A549 treated with Mapracorat at 1 μM for 4 hours (cell line): ENCODE measurements at places on chromosomes 16 and 17. TPM values are rescaled to one million over a fixed set of nuclear protein-coding genes. Genes with fewer than 3 reads are reported as not detected.

Gene NLK
- total RNA-seq = 6.8 to 10.6 TPM (median 8.9 TPM) in 5 replicates

Gene HAP1
- total RNA-seq = 1.1 to 1.7 TPM (median 1.4 TPM) in 5 replicates

Gene ERI2
- total RNA-seq = 10.7 to 16.1 TPM (median 12.0 TPM) in 5 replicates

Gene BCO1
- 0.50 to 1.1 TPM (median 0.91 TPM) in 5 replicates for total RNA-seq

Gene UBALD2
- total RNA-seq = 76.2 to 129 TPM (median 117 TPM) in 5 replicates

Gene LRRC46
- total RNA-seq = 2.9 to 3.6 TPM (median 3.2 TPM) in 5 replicates

Gene SKAP1
- total RNA-seq = 0.45 TPM in 1 of 5 replicates, not detected in the others

Gene VTN
- total RNA-seq = 15.7 to 22.7 TPM (median 20.1 TPM) in 5 replicates

Gene MT1E
- total RNA-seq = not detected in 5 replicates

Gene TP53TG3C
- 0.68 to 1.0 TPM in 2 of 5 replicates, not detected in the others for total RNA-seq

Gene ADPRM
- total RNA-seq = 6.6 to 9.2 TPM (median 8.7 TPM) in 5 replicates

Gene C17orf50
- 0.21 to 0.59 TPM (median 0.34 TPM) in 4 of 5 replicates, not detected in the other for total RNA-seq

Gene C17orf107
- 0.16 to 0.48 TPM (median 0.28 TPM) in 5 replicates for total RNA-seq

Gene GLOD4
- total RNA-seq = 94.1 to 140 TPM (median 101 TPM) in 5 replicates

Gene PERCC1
- total RNA-seq = not detected in 5 replicates

Gene KIF2B
- total RNA-seq = not detected in 5 replicates

Gene SLC22A31
- 0.90 to 1.9 TPM (median 1.2 TPM) in 5 replicates for total RNA-seq

Gene OR3A3
- total RNA-seq = not detected in 5 replicates

Gene PCGF2
- 35.7 to 63.3 TPM (median 58.9 TPM) in 5 replicates for total RNA-seq

Gene CHTF18
- total RNA-seq = 14.0 to 33.1 TPM (median 24.1 TPM) in 5 replicates

Gene CD300LF
- not detected in 5 replicates for total RNA-seq

Gene MSRB1
- 34.0 to 45.3 TPM (median 40.5 TPM) in 5 replicates for total RNA-seq

Gene SCPEP1
- 39.0 to 43.2 TPM (median 39.5 TPM) in 5 replicates for total RNA-seq

Gene MYL11
- total RNA-seq = 0.65 to 0.88 TPM in 2 of 5 replicates, not detected in the others

Gene ZNF771
- 2.8 to 6.1 TPM (median 5.3 TPM) in 5 replicates for total RNA-seq

Gene SLFN13
- 3.3 to 4.3 TPM (median 3.6 TPM) in 5 replicates for total RNA-seq

Gene SOCS7
- 9.0 to 16.2 TPM (median 13.6 TPM) in 5 replicates for total RNA-seq

Gene CRISPLD2
- total RNA-seq = 2.8 to 3.5 TPM (median 3.0 TPM) in 5 replicates

Gene GUCY2D
- total RNA-seq = 0.05 to 0.39 TPM (median 0.36 TPM) in 4 of 5 replicates, not detected in the other

Gene SLFN11
- total RNA-seq = 3.3 to 7.0 TPM (median 6.5 TPM) in 5 replicates

Gene MT1B
- 0.54 to 0.70 TPM (median 0.61 TPM) in 3 of 5 replicates, not detected in the others for total RNA-seq

Gene KRT17
- total RNA-seq = 0.66 to 1.0 TPM (median 0.83 TPM) in 5 replicates

Gene C17orf100
- total RNA-seq = 1.7 to 3.5 TPM (median 2.6 TPM) in 5 replicates

Gene DOC2A
- 1.2 to 2.6 TPM (median 1.9 TPM) in 5 replicates for total RNA-seq

Gene DBF4B
- 20.0 to 28.4 TPM (median 23.0 TPM) in 5 replicates for total RNA-seq

Gene TBC1D3C
- total RNA-seq = not detected in 5 replicates

Gene KRT12
- not detected in 5 replicates for total RNA-seq

Gene HOXB1
- not detected in 5 replicates for total RNA-seq

Gene ZCCHC14
- total RNA-seq = 6.5 to 9.5 TPM (median 8.8 TPM) in 5 replicates

Gene USP43
- 3.7 to 5.1 TPM (median 4.0 TPM) in 5 replicates for total RNA-seq

Gene PPM1E
- total RNA-seq = 0.02 to 0.08 TPM (median 0.05 TPM) in 5 replicates

Gene ZNF276
- 14.6 to 21.6 TPM (median 19.2 TPM) in 5 replicates for total RNA-seq

Gene LCAT
- total RNA-seq = 8.6 to 15.1 TPM (median 13.1 TPM) in 5 replicates

Gene NAGPA
- 13.9 to 18.3 TPM (median 17.9 TPM) in 5 replicates for total RNA-seq

Gene ADGRG1
- total RNA-seq = 141 to 205 TPM (median 184 TPM) in 5 replicates

Gene TAF15
- 197 to 220 TPM (median 203 TPM) in 5 replicates for total RNA-seq

Gene METTL26
- total RNA-seq = 80.9 to 144 TPM (median 141 TPM) in 5 replicates

Gene ADORA2B
- total RNA-seq = 9.0 to 17.0 TPM (median 14.9 TPM) in 5 replicates

Gene TSPAN10
- total RNA-seq = 3.8 to 6.7 TPM (median 4.9 TPM) in 5 replicates

Gene PYY
- total RNA-seq = not detected in 5 replicates

Gene TPSD1
- 0.11 TPM in 1 of 5 replicates, not detected in the others for total RNA-seq

Gene KCNH4
- total RNA-seq = 0.28 to 0.48 TPM (median 0.41 TPM) in 5 replicates

Gene GPRC5B
- total RNA-seq = 28.8 to 39.0 TPM (median 38.4 TPM) in 5 replicates

Gene LPO
- total RNA-seq = not detected in 5 replicates
